ENCODE measurements at places on chromosomes 2 and 18.

DNA sequence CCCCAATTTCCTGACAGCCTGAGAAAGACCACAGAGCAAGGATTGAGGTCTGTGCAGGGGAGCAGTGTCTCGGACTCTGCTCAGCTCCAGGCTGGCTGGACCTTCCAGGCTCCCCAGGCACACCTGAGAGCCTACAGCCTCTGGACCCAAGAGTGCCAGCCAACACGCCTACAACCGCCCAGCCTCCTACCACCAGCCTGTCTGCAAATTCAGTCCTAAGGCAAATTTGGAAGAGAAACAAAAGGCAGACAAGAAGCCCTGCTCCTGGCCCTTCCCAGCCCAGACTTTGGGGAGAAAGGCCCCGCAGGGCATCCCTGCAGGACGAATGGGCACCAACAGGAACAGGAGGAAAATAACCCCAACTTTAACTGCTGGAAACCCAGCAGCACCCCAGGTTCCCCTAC, 1.9 kb downstream of the HS6ST1 start:
- DNase-seq = peak; percentile 69

DNA sequence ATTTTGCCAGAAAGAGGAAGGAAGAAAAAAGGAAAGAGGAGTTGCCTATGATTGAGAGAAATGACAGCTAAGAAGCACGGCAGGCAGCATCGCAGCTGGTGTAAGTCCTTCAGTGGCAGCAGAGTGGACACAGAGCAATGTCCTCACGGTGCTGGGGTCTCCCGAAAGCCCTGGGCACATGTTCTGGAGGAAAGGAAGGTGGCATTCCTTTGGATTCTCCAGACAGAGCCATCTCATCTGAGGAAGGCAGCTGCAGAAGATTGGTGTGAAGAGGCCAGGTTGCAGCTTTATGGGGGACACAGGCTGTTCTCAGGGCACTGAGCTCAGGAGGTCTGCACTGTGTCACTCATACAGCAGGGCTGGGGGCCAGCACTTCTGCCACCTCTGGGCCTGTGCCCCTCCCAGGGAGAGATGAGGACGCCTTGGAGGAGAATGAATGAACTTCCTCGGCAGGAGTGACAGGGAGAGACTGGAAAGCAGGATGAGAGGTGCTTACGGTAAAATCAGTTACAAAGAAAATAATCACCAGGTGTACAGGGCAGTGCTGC, 252.0 kb upstream of the MYT1L start:
- DNase-seq = no peak

DNA sequence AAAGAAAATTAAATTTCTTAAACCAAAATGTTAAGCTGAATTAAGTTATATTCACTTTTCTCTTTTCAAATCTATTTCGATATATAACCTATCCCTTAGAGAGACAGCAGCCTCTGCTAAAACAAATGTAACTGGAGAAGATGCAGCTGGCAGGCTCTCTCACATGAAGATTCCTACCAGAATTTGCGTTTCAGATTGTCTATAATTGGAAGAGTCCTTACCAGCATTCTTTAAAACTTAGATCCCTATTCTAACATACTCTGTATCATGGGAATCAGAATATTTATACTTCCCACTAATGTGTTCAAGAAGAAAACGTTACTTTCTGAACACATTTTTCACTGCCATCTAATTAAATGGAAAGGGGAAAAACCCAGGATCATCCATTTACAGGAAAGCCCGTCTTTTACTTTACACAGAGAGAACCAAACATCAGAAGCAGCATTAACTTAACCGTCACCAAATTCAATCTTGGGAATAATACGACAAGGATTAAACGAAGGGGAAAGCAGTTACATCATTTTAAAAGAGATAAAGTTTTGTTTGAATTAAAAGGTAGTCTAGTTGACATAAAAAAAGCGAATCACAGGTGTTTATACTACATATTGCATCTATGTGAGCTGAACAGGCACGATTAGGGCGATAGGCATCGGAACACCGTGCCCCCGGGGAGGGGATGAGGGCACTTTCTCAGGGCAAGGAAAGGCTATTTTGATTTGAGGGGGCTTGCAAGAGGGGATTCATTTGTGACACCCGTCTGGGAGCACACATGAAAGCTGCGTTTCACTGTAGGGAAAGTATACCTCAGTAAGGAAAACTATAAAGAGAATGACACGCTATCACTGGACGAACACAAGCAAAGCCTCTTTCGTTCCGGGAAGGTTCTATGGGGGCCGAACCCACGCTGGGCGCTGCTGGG, 1.3 kb downstream of the PTPN2 start:
- no peak for DNase-seq

- no peak for DNase-seq
Observed at GRCh38 chr2:32739664-32740063, 111.8 kb downstream of the TTC27 start.

- DNase-seq = no peak
Observed at GRCh38 chr18:13452388-13452811, 233.8 kb downstream of the LDLRAD4 start.

DNA sequence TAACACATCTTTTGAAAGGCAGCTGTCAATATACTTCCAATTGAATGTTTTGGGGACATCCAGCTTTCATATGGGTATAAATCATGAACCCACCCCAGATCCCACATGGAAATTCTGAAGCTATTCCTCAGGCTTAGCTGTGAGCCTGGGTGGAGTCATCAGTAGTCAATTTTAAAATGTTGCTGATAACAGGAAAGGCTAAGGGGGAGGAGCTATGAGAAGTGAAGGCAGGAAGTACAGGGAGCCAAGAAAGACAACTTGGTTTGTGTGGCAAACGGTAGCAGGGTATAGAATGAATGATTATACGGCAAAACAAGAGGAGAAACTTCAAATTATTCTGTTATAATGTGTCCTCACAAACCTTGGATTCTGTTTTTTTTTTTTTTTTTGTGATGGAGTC, 108.6 kb downstream of the QPCT start:
- DNase-seq = no peak

DNA sequence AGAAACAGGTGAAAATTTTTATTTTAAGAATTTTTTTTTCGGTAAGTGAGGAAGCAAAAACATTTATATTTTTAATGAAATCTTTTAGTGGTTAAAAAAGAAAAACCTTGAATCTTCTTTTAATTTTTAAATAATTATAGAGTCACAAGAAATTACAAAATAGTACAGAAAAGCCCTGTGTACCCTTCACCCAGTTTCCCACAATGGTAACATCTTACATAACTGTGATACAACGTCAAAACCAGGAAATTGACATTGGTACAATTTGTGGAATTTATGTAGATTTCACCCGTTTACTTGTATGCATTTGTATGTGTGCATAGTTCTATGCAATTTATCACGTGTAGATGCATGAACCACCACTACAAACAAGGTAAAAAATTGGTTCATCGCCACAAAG, 285.9 kb downstream of the MTX2 start:
- no peak for DNase-seq

DNA sequence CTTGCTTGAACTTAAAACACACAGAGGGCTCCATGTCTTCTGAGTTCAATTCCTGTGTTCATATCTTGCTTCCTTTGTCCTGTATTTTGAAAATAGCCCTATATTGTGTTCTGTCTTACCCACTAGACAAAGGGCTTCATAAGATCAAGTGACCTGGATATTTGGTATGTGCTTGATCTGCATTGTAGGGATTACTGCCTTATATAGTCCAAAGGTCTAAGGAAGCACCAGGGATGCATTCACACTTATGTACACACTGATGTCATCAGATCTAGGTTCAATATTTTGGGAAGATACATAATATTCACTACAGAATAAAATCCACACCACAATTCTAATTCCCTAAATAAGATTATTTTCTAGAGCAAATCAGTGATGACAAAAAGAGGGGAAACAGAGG, 278.0 kb upstream of the KYNU start:
- DNase-seq = no peak

- no peak for DNase-seq
Observed at GRCh38 chr2:204625135-204625534, 79.9 kb downstream of the PARD3B start.

DNA sequence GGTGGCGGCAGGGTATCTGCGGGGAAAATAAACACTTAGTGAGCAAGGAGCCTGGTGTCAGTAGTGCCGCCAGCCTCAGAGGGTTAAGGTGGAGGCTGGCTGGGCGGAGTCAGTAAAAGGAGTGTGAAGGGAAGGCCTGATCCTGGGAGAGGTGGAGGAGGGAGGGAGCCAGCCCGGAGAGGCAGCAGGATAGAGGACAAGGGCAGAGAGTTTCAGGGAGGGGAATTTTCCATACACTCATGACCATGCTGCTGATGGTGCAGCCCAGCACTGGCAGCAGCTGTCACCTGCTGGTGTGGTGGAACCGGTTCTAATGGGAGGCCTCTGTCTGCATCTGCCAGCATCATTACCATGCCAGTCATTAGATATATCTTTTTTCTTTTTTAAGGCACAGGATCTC, 2.0 kb upstream of the TEX44 start:
- no peak for DNase-seq

- no peak for DNase-seq
Observed at GRCh38 chr2:182581196-182581935, 134.7 kb upstream of the DNAJC10 start.

- no peak for DNase-seq
Observed at GRCh38 chr2:60068755-60069154, 484.7 kb downstream of the BCL11A start.

- DNase-seq = no peak
Observed at GRCh38 chr2:121015971-121016485, 269.0 kb downstream of the TFCP2L1 start.

- DNase-seq = peak; percentile 68
Observed at GRCh38 chr2:127695491-127696472, 5.5 kb upstream of the SFT2D3 start.

- DNase-seq = peak; percentile 42
Observed at GRCh38 chr2:128447538-128447995, 128.9 kb upstream of the HS6ST1 start.

DNA sequence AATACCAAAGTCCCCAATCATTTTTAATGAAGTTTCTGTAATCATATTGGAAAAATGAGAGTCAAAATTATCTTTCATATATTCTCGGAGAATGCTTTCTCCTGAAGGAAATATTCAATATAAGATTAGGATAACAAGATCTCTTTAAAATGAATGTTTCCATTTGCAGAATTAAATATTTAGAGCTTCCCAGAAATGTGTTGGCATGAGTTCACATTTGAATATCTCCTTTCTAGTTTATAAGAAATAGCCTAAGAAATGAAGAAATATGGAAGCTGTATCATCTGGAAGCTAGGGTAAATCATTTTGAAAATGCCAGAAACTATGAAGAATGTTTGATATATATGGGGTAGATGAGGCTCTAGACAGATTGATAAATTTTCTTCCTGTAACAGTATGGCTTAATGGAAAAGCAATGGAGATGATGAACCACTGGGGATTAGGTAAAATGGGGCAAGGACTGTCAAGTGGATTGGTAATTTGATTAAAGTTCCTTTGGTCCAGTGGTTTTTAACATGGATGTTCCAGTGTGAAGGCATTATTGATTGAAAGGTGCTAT, 184.6 kb upstream of the ZNF804A start:
- no peak for DNase-seq

DNA sequence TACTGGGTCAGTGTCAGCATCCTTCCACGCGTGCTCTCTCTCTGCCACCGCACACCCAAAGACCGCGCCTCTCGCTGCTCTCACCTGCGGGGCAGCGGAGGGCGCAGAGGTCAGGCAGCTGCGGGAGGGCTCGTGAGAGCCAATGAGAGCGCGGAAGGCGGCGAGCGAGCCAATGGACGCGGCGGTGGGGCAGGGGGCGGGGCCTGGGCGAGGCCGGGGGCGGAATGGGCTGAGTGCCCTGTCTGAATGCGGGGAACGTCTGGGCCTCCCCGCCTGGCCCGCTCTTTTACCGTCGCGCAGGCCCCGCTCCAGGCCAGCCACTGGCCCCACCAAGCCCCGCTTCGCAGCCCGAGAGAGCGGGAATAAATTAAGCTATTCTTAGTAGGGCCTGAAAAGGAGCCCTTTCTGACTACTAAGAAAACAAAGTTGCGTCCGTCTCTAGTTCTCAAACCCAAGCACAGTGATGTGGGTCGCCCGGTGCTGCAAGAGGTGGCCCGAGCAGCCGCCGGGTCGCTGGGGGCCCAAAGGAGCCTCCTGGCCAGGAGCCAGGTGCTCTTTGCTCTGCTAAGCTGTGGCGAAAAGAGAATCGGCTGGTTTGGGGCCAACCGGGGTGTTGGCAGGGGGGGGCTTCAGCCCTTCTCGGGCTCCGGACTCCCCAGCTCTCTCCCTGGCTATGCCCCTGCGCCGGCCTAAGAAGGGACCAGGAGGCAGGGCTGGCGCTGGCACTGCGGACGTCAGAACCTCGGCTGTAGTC, 81.1 kb upstream of the GLI2 start:
- no peak for DNase-seq

DNA sequence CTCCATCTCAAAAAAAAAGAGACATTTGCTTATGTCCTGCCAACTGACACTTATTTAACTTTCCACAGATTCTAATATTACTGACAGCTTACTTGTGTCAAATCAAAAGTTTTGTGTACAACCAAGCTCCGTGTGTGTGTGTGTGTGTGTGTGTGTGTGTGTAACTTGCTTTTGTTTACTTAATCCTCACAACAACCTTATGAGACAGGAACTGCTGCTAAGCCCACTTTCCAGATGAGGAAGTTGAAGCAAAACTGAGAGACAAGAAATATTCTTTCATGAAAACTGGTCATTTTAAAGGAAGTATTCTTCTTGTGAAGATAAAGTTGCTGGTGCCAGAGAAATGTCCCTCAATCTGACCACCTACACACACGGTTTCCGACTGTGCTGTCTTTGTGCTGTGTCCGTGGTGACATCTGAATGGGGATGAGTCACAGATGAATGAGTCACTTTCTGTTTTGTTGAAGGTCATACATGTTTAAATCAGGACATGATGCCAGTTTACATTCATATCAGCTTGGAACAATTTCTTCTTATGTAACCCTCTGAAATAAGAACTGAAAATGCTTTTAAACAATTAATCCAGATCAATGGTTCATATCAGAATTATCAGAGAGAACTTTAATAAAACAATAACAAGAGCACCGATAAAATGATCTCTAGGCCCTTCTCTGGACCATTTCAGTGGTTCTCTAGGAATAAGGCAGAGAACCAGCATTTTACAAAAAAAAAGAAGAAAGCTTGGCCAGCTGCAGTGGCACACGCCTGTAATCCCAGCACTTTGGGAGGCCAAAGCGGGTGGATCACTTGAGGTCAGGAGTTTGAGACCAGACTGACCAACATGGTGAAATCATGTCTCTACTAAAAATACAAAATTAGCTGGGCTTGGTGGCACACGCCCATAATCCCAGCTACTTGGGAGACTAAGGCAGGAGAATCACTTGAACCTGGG, 95.5 kb downstream of the THNSL2 start:
- DNase-seq = no peak

- DNase-seq = no peak
Observed at GRCh38 chr2:174607989-174608865, 10.6 kb upstream of the WIPF1 start.

GRCh38 chr2:46970334-46971288, 55.0 kb upstream of the MCFD2 start:
- peak; percentile 85 for DNase-seq

DNA sequence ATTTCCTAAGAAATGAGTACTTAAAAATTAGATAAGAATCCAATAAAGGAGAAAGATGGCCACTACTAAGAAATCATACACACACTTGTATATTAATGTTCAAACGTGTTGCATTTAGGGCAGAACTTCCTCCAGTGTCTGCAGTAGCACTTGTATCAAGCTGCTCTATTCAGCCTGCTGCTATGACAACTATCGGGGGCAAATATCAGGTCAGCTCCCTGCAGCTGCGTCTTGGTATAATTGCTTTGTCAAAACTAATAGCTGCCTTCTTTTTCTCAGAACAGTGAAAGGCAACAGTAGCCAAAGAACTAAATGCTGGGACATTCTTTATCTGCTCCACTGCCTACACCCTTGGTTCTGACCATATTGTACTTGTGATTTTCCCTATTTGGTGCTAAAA, 300.7 kb downstream of the NOL4 start:
- no peak for DNase-seq

Measured in suprapubic skin (tissue), 4 donors.